ENCODE measurements at places on chromosomes 1 and 21.

DNA sequence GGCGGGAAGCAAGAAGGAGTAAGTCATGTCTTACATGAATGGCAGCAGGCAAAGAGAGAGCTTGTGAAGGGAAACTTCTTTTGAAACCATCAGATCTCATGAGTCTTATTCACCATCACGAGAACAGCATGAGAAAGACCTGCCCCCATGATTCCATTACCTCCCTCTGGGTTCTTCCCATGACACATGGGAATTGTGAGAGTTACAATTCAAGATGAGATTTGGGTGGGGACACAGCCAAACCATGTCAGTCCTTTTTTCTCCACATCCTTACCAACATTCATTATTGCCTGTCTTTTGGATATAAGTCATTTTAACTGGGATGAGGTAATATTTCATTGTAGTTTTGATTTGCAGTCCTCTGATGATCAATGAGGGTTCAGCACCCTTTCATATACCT lies 81.0 kb downstream of the DIRAS3 start:
- no peak for DNase-seq

DNA sequence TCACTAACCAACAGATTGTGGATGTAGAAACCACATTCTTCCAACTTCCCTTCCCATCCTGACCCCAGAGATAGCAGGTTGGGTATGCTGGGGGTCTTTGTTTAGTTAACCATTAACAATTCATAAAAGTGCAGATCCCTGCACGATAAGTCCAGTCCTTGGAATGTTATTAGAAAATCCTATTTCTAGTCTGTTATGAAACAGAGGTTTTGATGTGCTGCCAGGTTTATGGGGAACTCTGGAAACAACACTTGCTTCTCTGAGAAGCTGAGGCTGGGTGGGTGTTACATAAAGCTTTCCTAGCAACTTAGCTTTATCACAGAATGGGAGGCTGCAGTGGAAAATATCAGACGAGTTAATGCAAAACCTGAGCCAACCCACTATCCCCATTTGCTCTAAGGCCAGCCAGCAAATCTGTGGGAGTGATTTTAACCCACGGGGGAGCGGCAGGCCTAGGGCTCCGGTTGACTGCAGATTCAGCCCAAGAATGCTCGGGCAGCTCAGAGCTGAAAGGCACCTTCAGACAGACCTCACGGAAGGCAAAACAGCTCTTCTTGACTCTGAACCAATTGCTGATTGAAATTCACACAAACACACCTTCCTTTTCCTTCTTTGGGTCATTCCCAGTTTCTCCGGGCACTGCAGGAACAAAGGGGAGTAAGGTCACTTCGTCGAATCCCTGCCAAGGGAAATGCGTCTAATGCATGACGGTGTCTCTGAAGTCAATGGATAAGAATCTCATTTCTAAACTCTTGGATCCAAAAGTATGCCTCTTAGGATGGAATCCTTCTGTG lies 111.7 kb upstream of the IRF2BP2 start:
- peak; percentile 86 for DNase-seq

DNA sequence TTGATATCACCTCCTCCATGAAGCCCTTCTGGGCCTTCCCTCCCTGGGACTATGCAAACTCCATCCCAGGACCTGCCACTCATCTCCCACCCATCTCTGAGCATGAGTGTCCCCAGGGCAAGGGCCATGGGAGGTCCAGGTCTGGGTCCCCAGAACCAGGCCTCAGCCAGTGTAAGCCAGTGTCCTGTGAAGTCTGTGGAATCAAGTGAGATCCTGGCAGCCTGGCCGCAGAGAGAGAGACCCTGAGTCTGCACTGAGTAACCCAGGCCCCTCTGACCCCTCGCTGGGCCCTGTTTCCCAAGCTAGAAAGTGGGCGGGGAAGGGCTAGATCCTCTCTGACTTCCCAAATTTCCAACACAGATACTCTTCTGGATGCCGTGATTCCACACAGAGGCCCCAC lies 132.7 kb downstream of the DMRTB1 start:
- DNase-seq: no peak

DNA sequence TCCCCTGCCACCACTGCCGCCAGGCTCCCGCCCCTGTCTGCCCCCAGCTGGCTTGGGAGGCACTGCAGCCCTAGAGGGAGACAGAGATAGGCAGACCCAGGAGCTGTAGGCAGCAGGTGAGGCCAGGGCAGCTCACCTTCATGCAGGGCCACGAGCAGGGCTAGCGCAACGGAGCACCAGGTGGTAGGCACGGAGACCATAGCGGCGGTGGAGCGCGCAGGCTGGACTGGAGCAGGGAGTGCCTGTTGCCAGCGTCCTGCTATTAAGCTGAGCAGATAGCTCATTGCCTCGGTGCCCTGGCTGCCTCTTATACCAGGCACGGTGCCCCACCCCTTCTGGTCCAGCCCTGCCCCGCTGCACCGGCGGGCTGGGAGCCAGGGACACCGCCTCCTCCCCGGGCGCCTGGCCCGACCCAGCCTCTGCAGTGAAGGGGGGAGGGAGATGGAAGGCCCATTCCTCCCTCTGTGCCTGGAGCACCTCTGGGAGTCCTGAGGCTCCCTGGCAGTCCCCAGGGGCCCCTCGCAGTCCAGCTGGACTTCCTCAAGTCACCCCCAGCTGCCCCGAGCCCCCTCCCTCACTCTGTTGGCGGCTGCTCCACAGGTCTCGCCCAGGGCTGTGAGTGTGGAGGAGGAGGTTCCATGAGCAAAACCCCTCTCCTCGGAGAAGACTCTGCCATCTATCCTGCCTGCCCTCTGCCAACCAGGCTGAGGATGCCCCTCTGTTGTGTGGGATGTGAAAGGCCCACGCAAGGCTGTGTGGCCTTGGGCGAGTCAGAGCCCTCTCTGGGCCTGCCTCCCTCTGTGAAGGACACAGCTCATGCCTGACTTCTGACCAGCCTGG lies at the start of gene EDN2:
Gene EDN2, minus strand, starts transcription at position 282 of the 840 bp plus-strand sequence. Its CDS starts 82 bp downstream, at position 200.
- no peak for DNase-seq

- peak; percentile 86 for DNase-seq
These were observed 208.2 kb upstream of the TMEM51 start for GRCh38 chr1:14945132-14946010.

DNA sequence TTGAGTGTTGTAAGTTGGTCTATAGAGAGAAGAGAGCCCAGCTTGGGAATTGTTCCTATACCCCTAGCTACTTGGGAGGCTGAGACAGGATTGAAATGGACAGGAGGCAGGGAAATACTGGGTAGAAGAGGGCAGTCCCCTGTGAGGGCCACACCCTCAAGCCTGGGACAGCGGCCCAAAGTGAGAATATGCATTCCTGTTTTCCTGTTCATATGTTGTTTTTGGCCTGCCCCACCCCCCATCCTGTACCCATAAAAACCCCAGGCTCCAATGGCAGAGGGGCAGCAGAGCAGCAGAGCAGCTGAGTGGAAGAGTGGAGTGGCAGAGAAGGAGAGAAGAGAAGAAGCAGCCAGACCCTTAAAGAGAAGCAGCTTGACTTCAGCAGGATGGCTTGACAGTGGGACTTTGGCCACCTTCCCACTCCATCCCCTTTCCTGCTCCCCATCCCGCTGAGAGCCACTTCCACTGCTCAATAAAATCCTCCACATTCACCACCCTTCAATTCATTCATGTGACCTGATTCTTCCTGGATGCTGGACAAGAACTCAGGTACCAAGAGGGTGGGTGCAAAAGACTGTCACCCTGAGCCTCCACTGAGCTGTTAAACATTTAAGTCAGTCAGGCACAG lies 70.6 kb upstream of the PUM1 start:
- peak; percentile 24 for DNase-seq

DNA sequence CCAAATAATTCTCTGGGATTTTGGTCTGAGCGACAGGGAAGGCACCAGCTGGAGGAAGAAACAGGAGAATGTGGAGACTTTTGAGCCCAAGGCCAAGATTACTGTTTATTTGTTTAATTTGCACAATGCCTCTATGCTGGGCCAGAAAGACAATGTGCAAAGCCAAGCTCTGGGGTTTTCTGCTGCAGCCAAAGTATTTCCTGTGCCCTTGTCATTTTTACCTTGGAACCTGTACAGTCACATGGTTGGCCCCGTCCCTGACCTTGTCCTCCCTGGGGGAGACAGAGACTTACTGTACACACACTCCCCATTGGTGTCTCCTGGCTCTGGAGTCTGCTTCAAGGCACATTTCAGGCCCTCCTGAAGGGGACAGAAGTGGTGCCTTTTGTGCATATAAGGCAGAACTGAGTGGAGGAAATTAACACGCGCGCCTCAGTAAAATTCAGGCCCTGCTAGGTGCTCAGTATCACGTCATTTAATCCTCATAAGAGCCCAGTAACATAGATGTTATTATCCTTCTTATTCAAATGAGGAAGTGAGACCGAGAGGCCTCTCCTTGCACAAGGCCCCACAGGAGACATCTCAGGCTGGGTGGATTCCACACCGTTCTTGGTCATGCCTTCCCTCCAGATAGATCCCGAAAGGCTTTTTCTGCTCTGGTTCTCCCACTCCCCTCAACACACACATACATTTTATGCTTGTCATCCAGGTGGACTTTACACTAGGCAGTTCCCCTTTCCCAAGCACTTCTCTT lies 21.1 kb downstream of the C1orf115 start:
- DNase-seq: peak; percentile 34

- no peak for DNase-seq
These were observed 1276.1 kb downstream of the KCNT2 start for GRCh38 chr1:195332102-195332501.

DNA sequence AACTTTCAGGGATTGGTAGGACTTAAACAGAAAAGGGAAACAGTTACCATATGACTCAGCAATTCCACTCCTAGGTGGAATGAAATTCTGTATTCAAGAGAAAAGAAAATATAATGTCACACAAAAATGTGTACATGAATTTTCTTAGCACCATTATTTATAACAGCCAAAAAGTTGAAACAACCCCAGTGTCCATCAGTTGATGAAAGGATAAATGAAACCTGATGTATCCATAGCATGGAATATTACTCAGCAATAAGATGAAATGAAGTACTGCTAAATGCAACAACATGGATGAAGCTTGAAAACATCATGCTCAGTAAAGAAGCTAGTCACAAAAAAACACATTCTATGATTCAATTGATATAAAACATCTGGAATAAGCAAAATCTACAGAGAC lies 15.5 kb downstream of the EEIG2 start:
- peak; percentile 19 for DNase-seq

DNA sequence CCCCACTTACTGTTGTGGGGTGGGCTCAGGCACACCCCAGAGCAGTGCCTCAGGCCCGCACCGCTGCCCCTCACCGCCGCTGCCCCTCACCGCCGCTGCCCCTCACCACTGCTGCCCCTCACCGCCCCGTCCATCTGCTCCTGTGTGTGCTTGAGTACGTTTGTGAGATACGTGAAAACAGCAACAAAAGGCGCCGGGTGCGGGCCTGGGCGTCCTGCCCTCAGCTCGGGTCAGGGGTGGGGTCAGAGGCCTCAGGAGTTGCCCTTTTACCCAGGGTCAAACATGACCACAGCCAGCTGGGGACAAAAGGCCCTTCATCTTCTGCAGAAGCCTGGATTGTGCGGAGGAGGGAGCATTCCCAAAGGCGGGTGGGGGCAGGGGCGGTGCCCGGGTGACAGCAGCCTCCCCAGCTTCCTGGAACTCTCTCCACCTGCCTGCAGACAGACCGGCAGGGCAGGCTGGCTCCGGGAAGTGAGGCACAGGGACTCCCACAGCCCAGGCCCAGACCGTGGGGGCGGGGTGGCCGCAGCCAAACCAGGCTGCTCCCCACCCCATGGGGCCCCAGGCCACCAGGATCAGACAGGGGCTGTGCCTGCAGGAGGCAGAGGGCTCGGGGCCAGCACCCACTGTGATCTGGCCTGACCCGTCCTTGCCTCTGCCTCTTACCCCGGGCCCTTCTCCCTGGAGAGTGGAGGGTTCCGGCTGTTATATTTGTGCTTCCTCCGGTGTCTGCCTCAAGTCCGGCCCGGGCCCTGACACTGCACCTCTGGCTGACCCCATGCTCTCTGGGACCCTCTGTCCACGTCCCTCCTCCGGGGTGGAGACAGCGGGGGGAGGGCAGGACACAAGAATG lies 2.3 kb upstream of the VWA1 start:
- DNase-seq: no peak

DNA sequence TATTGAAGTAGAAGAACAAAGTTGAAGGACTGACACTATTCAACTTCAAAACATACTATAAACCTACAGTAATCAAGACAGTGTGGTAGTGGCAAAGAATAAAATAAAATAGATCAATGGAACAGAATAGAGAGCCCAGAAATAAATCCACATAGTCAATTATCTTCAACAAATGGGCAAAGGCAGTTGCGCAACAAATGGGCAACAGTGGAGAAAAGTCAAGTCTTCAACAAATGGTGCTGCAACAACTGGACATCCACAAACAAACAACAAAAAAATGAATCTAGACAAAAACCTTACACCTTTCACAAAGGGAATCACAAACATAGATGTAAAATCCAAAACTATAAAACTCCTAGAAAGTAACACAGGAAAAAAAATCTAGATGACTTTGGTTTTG lies 38.4 kb downstream of the MIXL1 start:
- no peak for DNase-seq

DNA sequence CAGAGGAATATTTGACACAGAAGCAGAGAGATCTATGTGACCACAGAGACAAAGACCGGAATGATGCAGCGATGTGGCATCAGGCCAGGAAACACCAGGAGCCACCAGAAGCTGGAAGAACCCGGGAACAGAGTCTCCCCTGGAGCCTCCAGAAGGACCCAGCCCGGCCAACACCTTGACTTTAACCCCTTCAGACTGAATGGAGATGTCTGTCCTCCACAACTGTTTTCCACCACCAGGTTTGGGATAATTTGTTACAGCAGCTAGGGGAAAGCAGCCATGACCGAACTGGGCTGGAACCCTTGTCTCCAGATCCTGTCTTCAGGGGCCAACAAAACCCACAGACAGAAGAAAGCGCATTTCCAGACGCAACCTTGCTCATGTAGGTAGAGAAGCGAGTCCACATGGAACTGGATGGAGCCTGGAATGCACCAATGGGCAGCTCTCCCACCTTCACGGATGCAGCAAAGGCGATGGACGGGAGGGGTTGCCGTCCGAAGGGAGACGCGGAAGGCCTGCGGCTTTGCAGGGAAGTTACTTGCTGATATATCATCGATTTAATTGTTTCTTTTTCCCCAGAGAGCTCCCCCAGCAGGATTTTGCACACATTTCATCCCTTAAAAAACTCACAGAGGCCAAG lies 396.6 kb downstream of the NPHP4 start:
- no peak for DNase-seq

GRCh38 chr1:168717906-168718891 lies 10.8 kb downstream of the DPT start:
- DNase-seq: no peak

- DNase-seq: peak; percentile 56
These were observed 32.9 kb downstream of the RASAL2 start for GRCh38 chr1:178126741-178127185.

- no peak for DNase-seq
These were observed 72.7 kb upstream of the TTC34 start for GRCh38 chr1:2874207-2874606.
